NCI-H2081 (cell line): ENCODE measurements at places on chromosomes 5 and 9.

GRCh38 chr5:160626322-160626721, 204.7 kb downstream of the PTTG1 start:
- DNase-seq: no peak

GRCh38 chr9:133048595-133048994, 13.2 kb upstream of the CEL start:
- peak; percentile 64 for DNase-seq

GRCh38 chr9:137825324-137825989, 52.1 kb upstream of the CACNA1B start:
- DNase-seq: no peak

DNA sequence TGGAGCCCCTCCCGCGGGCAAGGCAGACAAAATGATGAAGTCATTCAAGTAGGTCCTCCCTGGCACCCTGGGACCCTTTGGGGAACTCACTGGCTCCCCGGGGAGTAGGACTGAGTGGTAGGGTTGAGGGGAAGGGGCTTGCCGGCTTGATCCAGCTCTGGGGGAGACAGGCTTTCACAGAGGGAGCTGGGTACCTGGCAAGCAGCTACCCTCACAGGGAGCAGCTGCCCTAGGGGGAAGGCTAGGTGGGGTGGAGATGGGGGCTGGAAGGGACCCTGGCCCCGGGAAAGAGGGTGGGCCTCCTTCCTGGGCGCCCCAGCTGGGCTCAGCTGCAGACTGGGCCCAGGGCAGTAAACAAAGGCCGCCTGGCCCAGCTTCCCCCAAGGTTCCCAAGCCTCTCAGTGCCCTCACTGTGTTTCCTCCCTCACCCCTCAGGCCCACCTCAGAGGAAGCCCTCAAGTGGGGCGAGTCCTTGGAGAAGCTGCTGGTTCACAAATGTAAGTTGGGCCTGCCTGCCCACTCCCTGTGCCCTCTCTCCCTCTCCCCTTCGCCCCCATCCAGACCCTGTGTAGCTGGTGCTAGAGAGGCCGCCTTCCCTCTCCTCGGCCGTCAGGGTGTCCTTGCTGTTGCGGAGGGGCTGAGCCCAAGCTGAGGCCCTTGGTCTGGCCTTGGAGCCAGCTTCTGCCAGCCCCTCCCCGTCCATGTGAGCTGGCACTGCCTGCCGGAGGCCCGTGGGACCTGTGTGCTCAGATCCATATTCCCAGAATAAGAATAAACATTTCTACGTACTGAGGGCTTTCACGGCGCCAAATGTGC, 131.2 kb downstream of the RGS3 start:
- no peak for DNase-seq

DNA sequence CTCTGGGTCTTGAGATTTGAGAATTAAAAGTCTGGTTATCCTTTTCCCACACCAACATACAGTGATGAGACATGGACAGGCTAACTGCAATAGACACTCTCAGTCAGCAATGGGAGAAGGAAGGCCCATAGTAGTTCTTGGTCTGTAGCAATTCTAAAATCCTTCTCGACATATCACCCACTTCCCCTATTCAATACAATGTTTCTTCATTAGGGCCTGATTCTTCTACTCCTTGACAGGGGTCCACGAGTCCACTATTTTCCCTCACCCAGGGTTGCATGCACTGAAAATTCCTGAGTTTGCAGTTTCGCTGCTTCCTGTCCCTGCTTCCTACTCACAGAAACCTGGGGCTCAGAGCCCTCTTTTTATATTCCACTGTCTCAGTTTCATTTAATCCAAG, 402.8 kb downstream of the MAT2B start:
- no peak for DNase-seq

DNA sequence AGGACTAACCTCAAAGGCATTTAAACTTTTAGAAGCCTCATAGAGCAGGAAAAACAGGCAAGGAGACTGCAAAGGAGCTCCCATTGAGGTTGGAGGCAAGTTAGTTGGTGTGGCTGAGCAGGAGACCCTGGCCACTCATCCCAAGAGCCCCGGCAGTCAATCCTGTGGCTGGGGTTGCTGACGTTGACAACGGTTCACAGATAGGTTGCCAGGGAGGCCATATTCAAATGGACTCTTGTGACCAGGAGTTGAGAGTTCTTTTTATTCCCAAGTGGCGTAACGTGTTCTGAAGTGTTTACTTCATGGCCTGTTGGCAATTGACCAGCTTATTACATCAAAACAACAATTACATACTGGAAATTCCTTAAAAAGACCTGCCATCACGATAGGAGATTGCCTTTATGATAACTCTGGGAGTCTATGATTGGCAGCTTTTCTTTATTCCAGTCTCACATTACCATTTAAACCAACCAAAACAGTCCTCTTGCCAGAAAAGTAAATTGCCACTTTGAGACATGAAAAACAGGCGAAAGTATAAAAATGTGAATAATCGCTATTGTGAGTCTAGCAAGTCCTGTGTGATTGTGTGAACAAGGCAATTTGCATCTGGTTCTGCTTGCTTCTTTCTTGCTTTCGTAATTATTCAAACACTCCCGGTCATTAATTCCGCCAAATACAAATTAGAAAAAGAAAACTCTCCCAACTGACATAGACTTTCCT, 394.9 kb downstream of the MED10 start:
- no peak for DNase-seq

DNA sequence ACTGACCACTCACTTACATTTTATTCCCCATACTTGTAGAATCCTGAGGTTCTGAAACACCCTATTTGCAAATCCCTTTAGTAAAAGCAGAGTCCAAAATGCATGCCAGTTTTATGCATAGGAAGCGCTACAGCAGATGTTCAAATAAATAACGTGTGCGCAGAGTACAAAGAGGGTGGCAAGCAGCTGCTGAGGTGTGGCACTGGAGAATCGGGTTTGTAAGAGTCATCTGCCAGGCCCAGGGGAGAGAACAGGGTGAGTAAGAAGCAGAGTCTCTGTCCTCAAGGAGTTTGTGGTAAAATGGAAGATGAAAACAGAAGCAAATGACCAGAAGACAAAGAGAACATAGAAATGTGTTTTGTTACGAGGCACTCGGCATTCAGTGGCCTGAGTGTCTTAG, 288.8 kb downstream of the GLIS3 start:
- no peak for DNase-seq

GRCh38 chr9:17926246-17926645, 347.4 kb downstream of the SH3GL2 start:
- no peak for DNase-seq

GRCh38 chr5:73908846-73909245, 282.9 kb downstream of the ARHGEF28 start:
- DNase-seq: no peak

- DNase-seq: no peak
Measured at GRCh38 chr5:148586796-148587195, 67.5 kb downstream of the HTR4 start.

DNA sequence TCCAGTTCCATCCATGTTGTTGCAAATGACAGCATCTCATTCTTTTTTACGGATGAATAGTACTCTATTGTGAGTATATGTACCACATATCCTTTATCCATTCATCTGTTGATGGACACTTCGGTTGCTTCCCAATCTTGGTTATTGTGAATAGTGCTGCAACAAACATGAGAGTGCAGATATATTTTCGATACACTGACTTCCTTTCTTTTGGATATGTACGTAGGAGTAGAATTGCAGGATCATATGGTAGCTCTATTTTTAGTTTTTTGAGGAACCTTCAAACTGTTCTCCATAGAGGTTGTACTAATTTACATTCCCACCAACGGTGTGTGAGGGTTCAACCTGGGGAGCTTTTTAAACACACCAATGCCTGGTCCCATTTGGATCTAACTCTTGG, 22.3 kb downstream of the GALNT12 start:
- DNase-seq: no peak

DNA sequence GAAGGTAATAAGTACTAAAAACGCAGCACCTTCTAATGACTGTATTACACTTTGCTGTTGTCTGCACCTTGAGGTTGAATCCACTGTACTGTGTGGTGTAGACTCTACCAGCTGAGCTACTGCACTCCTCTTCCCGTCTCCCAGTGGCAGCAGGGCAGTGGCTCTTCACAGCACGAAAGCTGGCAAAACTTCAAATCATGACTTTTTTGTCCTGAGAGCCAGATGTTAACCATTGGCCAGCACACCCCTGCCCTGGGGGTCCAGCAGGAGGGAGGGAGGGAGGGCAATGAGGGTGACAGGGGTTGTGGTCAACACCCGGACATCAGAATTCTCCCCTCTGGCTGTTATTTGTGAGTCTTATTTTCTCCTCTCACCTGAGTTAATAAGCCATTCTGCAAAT, 11.8 kb downstream of the SHC3 start:
- DNase-seq: no peak

GRCh38 chr9:95053611-95054570, 263.6 kb downstream of the FANCC start:
- no peak for DNase-seq

DNA sequence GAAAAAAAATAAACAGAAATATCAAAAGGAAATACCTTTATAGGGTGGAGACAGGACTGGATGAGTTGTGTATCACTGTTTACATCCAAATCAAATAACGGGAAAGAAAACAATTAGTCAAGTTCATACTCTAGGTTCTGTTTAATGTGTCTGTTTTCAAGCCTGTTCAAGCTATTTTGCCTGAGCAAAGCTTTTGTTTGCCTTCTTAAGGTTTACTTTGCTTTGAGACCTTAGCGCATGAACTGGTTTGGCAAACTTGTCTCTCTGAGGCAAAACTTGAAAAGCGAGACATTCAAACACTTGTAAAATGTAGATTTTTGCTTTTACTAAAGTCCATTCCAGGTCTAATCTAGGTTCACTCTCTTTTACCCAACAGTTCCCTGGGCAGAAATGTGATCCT, 174.1 kb upstream of the RFX3 start:
- no peak for DNase-seq

GRCh38 chr5:74433896-74434829, 206.4 kb downstream of the ENC1 start:
- DNase-seq: no peak

GRCh38 chr9:119181561-119181960, 187.7 kb downstream of the BRINP1 start:
- DNase-seq: no peak

- DNase-seq: no peak
Measured at GRCh38 chr5:17214893-17215292, 2.5 kb upstream of the BASP1 start.
